ENCODE measurements at places on chromosomes 4 and X. TPM values are rescaled to one million over a fixed set of nuclear protein-coding genes. Genes with fewer than 3 reads are reported as not detected.

DNA sequence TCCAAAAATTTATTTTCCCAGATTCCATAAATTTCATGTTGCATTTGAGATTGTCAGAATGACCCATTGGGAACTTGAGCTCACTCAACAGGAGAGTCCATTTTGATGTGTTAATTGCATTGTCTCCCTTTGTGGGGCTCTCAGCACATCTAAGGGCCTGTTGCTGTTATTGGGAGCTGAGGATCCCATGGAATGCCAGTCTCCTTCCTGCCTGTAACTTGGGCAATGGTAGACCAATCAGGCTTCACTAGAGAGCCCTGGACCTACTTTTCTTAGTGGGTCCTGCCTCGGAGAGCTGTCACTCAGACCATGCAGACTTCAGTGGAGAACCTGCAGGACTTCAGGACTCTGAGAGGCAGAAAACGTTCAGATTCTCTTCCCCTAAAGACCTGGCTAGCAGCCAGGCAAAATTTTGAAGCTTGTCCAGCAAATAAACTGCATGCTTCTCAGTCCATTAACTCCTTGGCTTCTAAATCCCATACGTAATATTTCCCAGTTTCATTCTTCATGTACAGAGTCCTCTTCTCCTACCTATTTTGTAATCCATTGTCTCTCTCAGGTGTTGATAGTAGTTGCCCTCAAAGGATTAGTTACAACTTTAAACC is 25.1 kb downstream of the OCRL start:
- peak; percentile 64 for DNase-seq

GRCh38 chrX:15514279-15514678 is 13.7 kb downstream of the BMX start:
- DNase-seq, result no peak

- no peak for DNase-seq
Measured at GRCh38 chr4:139534287-139534950, 21.6 kb downstream of the SETD7 start.

DNA sequence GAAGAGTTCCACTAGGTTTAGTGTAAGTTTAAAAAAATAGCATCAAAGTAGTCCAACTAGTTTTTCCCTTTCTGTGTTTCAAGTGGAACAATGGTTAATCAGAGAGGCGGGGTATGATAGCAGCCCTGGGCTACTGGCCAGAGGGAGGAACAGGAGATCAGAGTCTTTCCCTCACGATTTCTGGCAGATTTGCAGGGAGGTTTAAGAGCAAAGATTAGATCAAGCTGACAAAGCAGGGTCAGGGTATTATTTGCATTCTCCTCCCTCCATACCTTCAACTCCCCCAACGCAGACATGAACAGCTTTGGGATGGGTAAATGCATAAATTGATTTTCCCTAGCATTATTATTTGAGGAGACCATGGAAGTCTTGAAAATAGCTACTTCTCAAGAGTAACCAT is 277.6 kb upstream of the DIAPH2 start:
- DNase-seq, result peak; percentile 42

- DNase-seq, result no peak
Measured at GRCh38 chr4:98779088-98779487, 120.7 kb upstream of the TSPAN5 start.

- DNase-seq, result no peak
Measured at GRCh38 chr4:96092151-96092705, 252.3 kb downstream of the PDHA2 start.

DNA sequence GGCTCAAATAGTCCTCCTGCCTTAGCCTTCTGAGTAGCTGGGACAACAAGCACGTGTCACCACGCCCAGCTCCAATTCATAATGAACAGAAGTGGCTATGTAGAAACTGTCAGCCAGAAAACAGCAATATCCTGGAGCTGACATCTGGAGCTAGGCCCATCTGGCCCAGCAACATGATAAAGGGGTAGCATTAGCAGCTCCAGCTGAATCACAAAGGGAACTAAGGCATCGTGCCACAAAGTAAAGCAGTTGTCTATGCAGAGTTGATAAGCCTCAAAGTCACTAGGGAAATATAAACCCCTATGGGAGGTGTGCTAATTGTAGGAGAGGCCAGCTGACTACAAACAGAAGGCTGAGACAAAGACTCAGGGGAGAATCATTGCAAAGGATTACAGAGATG is 270.5 kb upstream of the GPC4 start:
- DNase-seq, result no peak

- DNase-seq, result no peak
Measured at GRCh38 chr4:22522206-22522605, 6.3 kb upstream of the ADGRA3 start.

GJB1 gene
- total RNA-seq, result 0.67 TPM

DNA sequence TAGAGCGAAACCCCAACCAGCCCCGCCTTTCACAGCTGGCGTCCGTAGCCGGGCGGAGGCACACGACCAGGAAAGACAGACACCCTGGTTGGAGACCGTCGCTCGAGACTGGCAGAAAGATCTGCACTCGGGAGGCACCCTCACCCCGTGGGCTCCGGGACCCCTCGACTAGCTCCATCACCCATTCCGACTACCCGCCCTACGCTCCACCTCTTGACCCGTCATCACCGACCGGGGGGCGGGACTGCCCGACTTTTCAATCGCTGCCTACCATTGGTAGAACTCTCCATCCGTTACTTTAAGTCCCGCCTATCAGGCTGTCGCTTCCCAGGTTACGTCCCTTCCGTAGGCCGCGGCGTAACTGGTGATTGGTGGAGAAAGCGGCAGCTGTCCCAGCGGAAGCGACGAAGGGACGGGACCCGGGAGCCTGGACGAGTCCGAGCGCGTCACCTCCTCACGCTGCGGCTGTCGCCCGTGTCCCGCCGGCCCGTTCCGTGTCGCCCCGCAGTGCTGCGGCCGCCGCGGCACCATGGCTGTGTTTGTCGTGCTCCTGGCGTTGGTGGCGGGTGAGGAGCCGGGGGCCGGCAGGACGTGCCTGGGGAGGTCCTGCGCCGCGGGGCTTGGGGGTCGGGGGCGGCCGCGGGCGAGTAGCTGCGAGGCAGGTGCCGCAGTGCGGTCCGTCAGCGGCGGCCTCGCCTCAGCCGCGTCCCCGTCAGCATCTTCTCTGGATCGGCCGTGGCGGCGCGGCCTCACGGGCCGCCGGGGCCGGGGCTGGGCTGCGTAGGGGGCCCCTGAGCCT is at the start of gene ATP6AP2:
TSS of gene ATP6AP2 (plus strand) at position 434 of the 799 bp plus-strand sequence. CDS start at position 530, 96 bp downstream.
- DNase-seq, result peak; percentile 87

- peak; percentile 55 for DNase-seq
Measured at GRCh38 chr4:906339-907102, 25.6 kb downstream of the GAK start.

GRCh38 chr4:166169111-166169510 is 296.1 kb downstream of the TLL1 start:
- DNase-seq, result no peak
